ENCODE measurements at places on chromosomes 1 and 21. TPM values are rescaled to one million over a fixed set of nuclear protein-coding genes. Genes with fewer than 3 reads are reported as not detected.
A peak's percentile ranks its signal among the peaks of the same experiment; 100 is the strongest.

Gene NKAIN1
- 2.7 TPM for polyA plus RNA-seq

GRCh38 chr1:169015464-169015863 lies 91.0 kb upstream of the ATP1B1 start:
- peaks cover 21% of the 10 kb centered on the region for H3K4me1 ChIP-seq
- H3K4me3 ChIP-seq = no peak overlapping the region
- no peak overlapping the region for H3K27ac ChIP-seq

- H3K4me1 ChIP-seq = no peaks in the 10 kb centered on the region
- DNase-seq = no peak
- no peaks in the 10 kb centered on the region for H3K36me3 ChIP-seq
Observed at GRCh38 chr1:5508669-5509330, 483.4 kb downstream of the NPHP4 start.

GRCh38 chr1:203026031-203026665 lies at the start of gene PPFIA4:
TSS of gene PPFIA4 (plus strand) at chr1:203026491. CDS start at chr1:203039009, 12,518 bp downstream.
- DNase-seq = peak; percentile 81
- peaks cover 9% of the 10 kb centered on the region for H3K4me1 ChIP-seq
- no peak within 1 kb of the TSS for H3K27ac ChIP-seq
- H3K4me3 ChIP-seq = peak within 1 kb of the TSS; percentile 58

DNA sequence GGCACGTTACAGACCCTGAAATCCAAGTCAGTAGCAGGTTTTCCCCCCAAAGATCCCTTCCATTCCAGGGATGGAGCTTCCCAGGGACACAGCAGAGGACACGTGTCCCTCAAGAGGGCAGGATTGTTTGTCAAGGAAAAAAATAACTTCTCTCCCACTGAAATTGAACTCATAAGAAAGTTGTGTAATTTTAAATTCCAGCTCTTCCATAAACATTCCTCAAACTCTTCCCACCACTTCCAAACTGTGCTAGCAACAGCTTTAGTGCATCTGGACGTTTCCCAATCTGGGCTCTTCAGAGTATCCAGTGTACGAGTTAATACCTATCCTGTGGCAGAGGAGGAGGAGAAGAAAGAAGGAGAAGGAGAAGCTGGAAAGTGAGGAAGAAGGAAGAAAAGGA lies 79.6 kb downstream of the PSMG1 start:
- peaks cover 3% of the 10 kb centered on the region for H3K4me1 ChIP-seq
- no peaks in the 10 kb centered on the region for H3K36me3 ChIP-seq
- H3K27me3 ChIP-seq = no peaks in the 10 kb centered on the region

DNA sequence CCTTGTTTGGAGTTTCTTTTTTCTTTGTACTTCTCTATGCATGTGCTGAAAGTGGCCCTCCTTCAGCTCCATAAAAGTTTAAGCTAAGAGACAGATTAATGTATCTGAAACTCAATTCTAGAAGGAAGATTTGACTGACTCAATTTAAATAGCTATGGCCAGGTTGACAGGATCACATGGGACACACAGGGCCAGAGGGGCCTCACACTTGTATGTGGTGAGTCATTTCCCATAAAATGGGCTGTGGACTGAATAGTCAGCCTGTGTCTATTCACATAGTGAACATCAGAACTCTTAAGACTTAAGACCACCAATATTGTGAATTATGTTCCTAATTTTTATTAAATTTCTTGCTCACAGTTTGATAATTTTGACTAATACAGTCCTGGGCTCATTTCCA lies 45.7 kb upstream of the DEPDC1 start:
- DNase-seq = no peak
- H3K4me3 ChIP-seq = no peak overlapping the region
- H3K36me3 ChIP-seq = no peaks in the 10 kb centered on the region
- H3K27me3 ChIP-seq = no peaks in the 10 kb centered on the region
- H3K4me1 ChIP-seq = no peaks in the 10 kb centered on the region
